ENCODE measurements at places on chromosomes 6 and 20.
A peak's percentile ranks its signal among the peaks of the same experiment; 100 is the strongest.

DNA sequence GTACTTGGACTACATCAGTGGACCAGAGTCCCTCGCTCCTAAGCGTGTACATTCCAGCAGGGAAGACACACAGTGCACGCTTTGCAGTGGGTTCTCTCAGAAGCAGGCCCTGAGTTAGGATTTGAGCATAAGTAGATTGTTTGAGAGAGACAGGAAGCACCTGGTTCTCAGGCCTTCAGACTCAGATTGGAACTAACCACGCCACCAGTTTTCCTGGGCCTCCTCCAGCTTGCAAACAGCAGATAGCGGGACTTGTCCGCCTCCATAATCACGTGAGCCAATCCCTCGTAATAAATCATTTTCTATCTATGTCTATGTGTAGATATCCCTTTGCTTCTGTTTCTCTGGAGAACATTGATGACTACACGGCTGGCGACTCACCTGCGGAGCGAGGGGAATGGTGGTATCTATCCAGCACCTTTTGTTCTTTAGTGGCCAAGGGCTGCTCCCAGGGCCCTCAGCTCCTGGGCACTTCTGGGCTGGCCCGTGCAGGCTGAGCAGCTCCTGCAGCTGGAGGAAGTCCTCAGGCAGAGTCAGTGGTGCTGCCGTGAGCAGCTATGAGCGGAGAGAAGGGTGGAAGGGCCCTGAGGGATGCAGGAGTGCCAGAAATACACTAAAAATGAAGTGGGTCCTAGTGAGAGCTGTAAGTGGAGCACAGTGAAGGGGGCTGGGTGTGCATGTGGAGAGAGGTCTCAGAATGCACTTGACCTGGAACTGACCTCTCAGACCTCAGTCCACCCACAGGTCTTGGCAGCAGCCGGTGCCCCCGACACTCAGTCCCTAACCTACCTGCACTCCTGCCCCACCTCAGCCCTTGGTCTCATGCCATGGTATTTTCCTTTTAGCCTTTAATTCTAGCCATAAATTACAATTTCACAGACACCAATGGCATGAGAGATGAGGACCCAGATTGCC, 76.9 kb downstream of the STK35 start:
- H3K4me1 ChIP-seq = no peaks in the 10 kb centered on the region
- H3K27ac ChIP-seq = no peak overlapping the region
- peaks cover 20% of the 10 kb centered on the region for H3K27me3 ChIP-seq
- no peak overlapping the region for H3K4me3 ChIP-seq
- no peaks in the 10 kb centered on the region for H3K36me3 ChIP-seq
- no peak for DNase-seq

DNA sequence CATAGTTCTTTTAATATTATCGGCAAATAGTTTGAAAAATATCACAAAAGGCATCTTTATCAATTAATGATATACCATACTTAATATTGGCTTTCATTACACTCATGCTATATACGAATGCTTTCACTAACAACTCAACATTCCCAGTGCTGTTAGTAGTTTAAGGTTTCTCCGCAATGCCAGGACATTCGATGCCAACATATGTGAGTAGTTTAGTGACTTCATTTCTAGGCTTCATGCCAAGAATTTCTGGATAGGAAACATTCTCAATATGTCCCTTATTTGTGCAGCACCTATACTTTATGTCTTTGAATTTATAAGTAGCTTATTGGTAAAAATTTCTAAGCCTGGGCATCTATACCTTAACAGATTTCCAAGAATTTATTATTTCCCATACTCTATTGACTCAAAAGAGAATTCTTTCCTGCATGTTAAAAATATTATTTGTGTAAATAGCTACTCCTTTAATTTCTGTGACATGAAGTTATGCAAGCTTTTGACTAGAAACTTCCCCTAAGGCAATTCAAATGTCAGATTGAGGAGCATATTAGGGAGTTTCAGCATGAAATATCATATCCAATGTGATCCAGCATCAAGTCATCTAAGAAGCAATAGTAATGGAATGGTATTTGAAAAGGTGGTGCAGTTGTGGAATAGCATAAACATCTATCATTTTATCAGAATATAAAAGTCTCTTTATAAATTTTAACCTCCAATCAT, 236.0 kb upstream of the STXBP5 start:
- no peak overlapping the region for H3K27ac ChIP-seq
- DNase-seq = peak; percentile 93
- H3K27me3 ChIP-seq = no peaks in the 10 kb centered on the region
- 0 out of 2 replicates have a peak overlapping the region, but pooled peaks have one; percentile 10 for H3K4me3 ChIP-seq

DNA sequence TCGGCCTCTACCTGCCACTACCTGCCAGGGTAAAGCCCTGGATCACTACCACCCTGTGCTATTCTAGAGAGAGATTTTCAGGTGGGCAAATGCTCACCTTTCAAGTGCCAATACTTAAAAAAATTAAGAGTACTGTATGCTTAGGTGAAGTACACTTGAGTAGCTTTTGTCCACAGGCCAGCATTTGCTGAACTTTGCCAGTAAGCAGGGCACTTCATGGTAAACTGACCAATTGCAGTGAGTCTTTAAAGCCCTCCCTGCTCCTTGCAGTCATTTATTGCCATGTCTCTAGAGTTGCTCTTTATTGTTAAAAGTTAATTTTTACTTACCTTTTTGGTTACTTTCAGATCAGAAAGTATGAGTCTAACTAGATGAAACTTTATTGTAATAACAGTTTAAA, 58.5 kb downstream of the PLAGL1 start:
- no peak overlapping the region for H3K4me3 ChIP-seq
- H3K36me3 ChIP-seq = peaks cover 3% of the 10 kb centered on the region
- no peaks in the 10 kb centered on the region for H3K4me1 ChIP-seq

DNA sequence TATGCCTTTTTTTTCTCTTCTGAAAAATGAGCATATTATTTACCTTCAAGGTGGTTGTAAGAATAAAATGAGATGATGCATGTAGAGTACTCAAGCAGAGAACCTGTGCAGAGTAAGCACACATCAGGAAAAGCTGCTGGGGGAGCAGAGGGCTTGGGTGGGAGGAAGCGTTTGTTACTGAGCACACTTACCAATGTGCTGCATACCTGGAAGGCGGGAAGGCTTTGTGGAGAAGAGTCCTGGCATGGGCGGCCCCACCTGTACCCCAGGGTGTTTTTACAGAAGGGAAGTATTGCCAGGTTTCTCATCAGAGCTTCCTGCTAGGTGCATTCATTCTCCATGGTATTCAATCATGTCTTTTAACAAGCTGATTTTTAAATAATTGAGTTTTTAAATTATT, 52.9 kb downstream of the CSE1L start:
- H3K4me1 ChIP-seq = no peaks in the 10 kb centered on the region
- H3K36me3 ChIP-seq = peaks cover 34% of the 10 kb centered on the region
- H3K27ac ChIP-seq = no peak overlapping the region
- H3K27me3 ChIP-seq = no peaks in the 10 kb centered on the region

DNA sequence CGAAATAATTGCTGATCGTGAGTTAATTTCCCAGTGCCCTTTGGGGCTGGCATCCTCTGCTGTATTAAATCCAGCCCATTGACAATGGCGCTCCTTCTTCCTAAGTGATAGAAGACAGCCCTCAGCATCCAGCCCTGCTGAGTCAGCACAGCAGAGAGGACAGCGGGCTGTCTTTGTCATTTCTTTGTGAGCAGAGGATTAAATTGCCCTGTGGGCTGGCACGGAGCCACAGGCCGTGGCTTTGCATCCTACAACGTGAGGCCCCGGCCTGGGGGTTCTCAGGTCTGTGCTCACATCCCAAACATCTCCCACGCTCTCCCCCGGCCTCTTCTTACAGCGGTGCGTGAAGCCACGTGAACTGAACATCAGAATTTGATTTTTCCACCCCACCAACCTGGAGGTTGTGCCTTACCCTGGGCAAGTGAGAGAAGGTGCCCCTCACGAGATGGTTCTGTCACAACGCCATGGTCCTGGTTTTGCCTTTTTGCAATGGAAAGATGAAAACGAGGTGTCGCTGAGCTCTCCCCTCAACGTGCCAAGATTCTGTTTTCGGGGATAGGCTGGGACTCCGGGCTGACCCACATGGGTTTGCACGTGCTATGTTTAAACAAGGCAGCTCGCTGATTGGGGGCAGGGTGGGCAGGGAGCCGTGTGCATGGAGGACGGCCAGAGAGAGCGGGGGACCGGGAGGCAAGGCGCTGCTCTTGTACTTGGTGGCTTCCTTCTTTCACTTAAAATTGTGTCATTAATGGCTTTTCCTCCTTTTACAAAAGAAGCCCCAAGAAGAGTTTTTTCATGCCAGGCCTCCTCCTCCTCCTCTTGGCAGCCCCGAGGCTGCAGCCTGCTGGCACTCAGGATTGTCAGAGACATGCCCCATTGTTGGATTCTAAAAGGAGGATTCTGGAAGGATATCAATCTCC, 19.5 kb downstream of the CDH4 start:
- H3K4me1 ChIP-seq = no peaks in the 10 kb centered on the region
- DNase-seq = no peak
- H3K4me3 ChIP-seq = no peak overlapping the region
- no peaks in the 10 kb centered on the region for H3K36me3 ChIP-seq
- H3K27ac ChIP-seq = no peak overlapping the region

DNA sequence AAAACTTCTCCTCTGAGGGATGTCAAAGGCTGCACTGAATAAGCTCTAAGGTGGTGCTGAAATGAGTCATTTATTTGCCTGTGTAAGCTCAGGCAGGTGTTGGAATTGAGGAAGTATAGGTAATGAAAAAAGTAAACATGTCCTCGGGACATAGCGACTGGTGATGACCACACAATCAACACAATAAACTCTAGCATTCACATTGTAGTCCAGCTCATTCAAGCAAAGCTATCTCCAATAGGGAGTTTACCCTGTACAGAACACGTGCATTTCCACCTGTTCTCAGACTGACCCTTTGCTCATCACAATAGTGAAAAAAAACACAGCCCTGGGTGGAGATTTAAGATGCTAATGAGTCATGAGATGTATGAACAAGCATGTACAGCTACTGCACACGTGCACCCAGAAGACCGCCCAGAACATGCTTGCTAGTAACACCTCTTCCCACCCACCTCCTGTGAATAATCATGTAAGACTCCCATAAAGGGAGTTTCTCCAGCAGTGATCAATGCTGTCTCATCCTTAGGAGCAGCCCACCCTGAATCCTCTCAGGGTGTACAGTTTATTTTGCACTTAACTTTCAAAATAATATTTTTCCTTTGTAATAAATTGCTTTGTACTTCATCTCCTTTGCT, 33.0 kb upstream of the POU5F1 start:
- peak overlapping the region; percentile 76 for H3K27ac ChIP-seq
- H3K4me1 ChIP-seq = peaks cover 12% of the 10 kb centered on the region
- H3K27me3 ChIP-seq = no peaks in the 10 kb centered on the region
- H3K4me3 ChIP-seq = peak overlapping the region; percentile 73
- no peaks in the 10 kb centered on the region for H3K36me3 ChIP-seq

DNA sequence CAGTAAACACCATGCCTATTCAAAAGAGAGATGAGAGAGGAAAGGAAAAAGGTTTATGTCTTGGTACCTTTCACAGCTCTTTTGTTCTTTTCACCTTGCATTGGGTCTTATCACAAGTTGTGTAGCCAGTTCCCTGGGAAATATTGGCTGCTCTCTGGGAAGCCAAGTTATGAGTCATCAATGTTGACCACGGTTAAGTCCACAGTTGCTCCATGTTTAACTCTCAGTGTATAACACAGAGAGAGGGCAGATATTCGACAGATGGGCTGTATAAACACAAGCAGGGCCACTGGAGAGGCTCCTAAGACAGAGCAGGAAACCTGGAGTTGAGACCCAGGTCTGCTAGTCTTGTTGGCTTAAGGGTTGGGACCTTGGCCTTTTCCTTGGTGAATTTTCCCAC, 718.6 kb downstream of the QKI start:
- DNase-seq = peak; percentile 1
- no peaks in the 10 kb centered on the region for H3K36me3 ChIP-seq
- H3K4me3 ChIP-seq = no peak overlapping the region
- H3K27me3 ChIP-seq = no peaks in the 10 kb centered on the region
- H3K4me1 ChIP-seq = no peaks in the 10 kb centered on the region

DNA sequence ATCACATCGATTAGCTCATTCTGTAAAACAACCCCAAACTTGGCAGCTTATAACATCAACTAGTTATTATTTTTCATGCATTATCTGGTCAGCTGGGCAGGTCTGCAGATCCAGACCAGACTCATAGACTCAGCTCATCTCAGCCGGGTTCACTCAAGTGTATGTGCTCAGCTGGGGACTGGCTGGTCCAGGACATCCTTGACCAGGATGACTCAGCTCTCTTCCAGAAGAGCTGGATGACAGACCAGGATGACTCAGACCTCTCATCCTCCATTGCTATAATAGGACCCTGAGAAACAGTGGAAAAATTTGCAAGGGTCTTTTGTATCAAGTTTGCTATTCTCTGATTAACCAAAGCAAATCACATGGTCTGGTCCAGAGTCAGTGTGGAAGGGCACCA, 312.5 kb upstream of the PLCB4 start:
- peaks cover 18% of the 10 kb centered on the region for H3K4me1 ChIP-seq
- peak; percentile 98 for DNase-seq
- H3K36me3 ChIP-seq = no peaks in the 10 kb centered on the region
- H3K4me3 ChIP-seq = no peak overlapping the region
- no peaks in the 10 kb centered on the region for H3K27me3 ChIP-seq
- peak overlapping the region; percentile 72 for H3K27ac ChIP-seq

Measured in GM23248 (cell line).